T follicular helper cell (primary cell): ENCODE measurements at places on chromosomes 1 and 21.

DNA sequence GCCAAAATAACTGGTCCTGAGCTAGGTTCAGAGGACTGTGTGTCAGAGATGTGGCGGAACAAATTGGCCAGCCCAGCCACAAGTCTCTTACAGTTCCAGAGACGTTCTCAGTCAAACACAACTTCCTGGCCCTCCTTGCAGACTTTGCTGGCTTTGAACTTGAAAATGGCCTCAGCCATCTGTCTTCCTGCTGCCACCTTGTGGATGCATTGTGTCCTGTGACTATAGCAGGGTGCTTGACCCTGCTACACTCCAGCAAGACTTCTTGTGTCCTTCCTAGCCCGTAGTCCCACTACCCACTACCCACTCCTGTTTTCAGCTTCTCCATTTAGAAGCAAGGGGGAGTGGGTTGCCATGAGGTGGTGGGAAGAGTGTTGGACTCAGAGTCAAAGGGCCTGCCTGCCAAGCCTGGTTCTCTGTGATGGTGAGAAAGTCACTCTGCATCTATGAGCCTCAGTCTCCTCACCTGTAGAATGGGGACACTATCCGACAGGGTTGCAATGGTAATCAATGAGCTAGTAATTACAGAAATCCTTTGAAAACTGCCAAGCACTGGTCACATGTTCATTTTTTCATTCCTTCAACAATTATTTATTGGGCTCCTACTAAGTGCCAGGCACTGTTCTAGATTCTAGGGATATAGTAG lies 109.9 kb downstream of the IGSF21 start:
- DNase-seq = no peak

GRCh38 chr1:64744492-64745180 lies at the start of gene RAVER2:
TSS of gene RAVER2 (plus strand) at chr1:64745075. CDS start at chr1:64745173, 98 bp downstream.
- DNase-seq = peak; percentile 28

GRCh38 chr1:67747671-67748546 lies 62.9 kb downstream of the GADD45A start:
- DNase-seq = no peak

GRCh38 chr1:66316464-66317247 lies 217.3 kb upstream of the SGIP1 start:
- no peak for DNase-seq

GRCh38 chr1:54436826-54437225 lies 30.6 kb upstream of the SSBP3 start:
- DNase-seq = no peak

GRCh38 chr1:229270547-229271447 lies at the start of gene RAB4A:
TSS of gene RAB4A (plus strand) at chr1:229271111. CDS start at chr1:229271340, 229 bp downstream.
- peak; percentile 44 for DNase-seq
